Activated CD4-positive, alpha-beta T cell treated with anti-CD3 and anti-CD28 coated beads, Interleukin-2, amount 10 ng/mL, durations not matched to agents 24 days and 14 days (primary cell): ENCODE measurements at places on chromosomes 11 and 22.
A peak's percentile ranks its signal among the peaks of the same experiment; 100 is the strongest.

DNA sequence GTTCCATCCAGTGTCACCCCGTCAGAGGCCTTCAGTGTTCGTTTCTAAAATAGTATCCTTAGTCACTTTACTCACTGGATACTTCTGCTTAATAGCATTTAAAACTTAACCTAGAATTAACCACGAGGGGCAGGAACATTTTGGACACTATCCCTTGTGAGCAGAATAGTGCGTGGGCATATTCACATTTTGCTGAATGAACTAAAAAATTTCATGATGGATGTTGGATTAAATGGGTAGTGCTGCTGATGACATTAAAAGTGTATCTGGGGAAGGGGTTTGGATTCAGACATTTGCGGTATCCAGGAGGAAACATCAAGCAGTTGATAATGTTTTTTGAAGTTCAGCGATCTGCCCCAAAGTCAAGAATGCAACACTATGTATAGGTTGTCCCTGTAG, 750 bp upstream of the NAT10 start:
- DNase-seq, result no peak

DNA sequence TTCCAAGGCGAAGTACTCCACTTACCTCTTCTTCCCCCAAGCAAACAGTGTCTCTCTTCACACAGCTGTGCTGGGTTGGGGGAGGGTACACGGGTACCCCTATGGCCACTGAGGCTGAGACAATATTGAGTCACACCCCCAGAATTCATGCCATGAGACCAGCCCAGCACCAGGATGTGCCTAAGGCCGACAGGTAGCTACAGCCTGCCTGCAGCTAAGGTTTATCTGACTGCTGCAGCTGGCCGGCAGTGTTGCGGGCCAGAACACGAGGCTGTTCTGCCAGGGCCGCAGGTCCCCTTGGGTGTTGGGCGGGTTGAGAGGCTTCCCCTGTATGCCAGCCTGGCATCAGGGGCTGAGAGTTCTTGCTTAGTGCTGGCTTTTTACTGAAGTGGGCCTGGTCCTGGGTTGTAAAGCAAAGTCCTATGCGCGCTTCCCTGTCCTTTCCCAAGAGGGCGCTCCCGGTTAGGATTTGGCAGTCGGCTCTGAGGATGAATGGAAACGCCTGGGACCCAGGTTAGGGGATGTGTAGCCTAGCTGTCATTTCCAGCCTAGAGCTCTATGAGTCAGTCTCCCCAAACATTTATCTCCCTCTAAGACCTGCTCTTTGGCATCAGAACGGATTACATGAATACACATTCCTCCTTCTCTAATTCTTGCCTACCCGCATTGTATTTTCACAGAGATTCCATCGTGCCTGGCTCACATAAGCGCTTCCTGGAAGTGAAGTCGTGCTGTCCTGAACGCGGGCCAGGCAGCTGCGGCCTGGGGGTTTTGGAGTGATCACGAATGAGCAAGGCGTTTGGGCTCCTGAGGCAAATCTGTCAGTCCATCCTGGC, 7.1 kb downstream of the USP18 start:
- DNase-seq, result peak; percentile 77

GRCh38 chr22:17130199-17130598, 9.0 kb upstream of the TMEM121B start:
- DNase-seq, result no peak

DNA sequence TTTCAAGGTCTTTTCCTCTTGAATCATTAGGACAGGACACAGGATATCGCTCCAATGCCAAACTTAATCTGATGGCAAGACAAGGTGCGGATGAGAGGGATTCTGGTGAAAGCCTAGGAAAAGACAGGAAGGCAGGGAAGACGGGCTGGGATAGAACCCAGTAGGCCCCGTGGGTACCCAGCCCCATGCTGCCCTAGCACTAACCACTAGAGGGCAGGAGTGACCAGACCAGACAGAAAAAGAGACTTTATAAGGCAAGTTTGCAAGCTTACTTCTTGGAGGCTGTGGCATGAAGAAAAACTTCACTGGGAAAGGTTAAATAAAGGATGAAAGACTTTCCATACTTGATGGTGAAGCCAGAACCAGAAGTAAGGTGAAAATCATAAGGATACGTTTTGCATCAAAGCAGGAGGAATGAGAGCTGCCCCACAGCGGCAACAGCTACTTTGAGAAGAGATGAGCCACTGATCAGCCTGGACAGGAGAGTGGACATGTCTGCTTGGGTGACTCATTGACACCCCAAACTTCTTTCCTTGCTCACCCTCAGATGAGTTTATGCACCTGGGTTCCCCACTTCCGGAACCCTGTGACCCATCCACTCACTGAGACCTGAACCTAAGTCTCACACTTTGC, 39.8 kb downstream of the SYN3 start:
- DNase-seq, result peak; percentile 80

GRCh38 chr11:72812967-72813739, 1.1 kb upstream of the ATG16L2 start:
- DNase-seq, result peak; percentile 91

- no peak for DNase-seq
Observed at GRCh38 chr11:114398303-114398920, 1.9 kb downstream of the C11orf71 start.

DNA sequence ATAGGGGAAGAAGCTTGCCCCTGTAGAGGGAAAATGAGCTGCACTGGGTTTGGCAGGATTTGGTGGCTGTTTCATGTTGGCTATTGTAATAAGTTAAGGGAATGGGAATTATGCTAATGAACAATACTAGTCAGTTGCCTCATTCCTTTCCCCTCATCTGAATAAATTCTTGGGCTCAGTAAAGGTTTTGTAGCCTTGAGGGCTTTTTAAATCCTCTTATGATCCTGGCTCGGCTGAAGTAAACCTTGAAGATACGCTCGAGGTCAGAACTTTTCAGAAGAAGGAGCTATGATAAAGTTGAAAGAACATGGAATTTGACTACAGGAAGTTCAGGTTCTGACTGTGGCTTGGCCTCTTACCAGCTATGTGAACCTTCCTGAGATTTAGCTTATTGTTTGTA, 448.7 kb downstream of the RAB38 start:
- DNase-seq, result no peak

GRCh38 chr11:94066901-94067429, 45.8 kb downstream of the HEPHL1 start:
- no peak for DNase-seq

GRCh38 chr22:22712666-22713365, 68.4 kb downstream of the GGTLC2 start:
- no peak for DNase-seq
